Stimulated activated CD8-positive, alpha-beta memory T cell treated with anti-CD3 and anti-CD28 coated beads, Interleukin-4, amount 100 ng/mL, for 1 hour (primary cell): ENCODE measurements at places on chromosomes 7 and 10.
A peak's percentile ranks its signal among the peaks of the same experiment; 100 is the strongest.

DNA sequence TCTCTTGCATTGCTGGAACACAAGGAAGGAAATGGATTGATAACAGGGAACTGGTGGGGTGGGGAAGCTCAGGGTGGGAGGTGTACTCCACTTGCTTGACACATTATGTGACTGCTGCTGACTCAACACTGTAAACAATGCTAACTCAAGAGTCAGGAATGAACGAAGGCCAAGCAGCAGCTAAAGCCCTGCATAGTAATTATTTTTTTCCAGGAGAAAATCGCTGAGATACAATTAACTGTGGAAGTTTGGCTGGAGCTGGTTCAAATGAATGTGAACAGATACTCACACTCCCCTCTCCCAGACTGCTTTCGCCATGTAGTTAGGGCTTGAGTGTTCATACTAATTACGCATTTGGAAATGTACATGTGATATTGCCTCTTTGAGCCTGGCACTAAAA is 170.9 kb upstream of the AOAH start:
- no peak for DNase-seq

DNA sequence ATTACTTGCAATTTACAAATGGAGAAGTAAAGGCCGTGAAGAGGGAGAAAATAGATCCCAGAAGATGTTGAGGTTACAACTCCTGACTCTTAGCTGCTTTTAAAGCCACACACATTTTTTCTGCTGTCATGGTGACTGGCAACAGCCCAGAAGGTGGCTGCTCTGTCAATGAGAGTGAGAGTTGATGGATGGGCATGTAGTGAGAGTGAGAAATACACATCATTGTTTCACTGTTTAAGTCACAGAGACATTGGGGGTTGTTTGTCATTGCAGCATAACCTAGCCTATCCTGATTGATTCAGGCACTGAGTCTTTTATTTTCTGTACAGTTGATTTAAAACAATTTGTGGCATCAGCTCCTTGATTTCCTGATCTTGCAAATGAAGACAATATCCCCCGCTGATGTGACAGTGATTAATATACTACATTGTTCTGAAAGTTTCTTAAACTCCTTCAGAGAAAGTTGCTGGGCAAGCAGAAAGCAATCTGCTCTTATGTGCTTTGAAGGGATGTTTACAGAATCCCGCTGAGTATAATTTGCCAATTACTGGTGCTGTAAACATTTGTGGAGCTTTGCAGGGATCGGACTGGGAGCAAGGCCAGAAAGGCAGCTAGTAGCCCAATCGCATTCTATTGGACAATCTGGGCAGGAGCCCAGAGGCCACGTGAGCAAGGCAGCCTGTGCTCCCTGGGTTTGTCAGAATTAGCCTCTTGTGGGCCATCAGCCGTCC is 229.6 kb downstream of the PRPF18 start:
- no peak for DNase-seq

DNA sequence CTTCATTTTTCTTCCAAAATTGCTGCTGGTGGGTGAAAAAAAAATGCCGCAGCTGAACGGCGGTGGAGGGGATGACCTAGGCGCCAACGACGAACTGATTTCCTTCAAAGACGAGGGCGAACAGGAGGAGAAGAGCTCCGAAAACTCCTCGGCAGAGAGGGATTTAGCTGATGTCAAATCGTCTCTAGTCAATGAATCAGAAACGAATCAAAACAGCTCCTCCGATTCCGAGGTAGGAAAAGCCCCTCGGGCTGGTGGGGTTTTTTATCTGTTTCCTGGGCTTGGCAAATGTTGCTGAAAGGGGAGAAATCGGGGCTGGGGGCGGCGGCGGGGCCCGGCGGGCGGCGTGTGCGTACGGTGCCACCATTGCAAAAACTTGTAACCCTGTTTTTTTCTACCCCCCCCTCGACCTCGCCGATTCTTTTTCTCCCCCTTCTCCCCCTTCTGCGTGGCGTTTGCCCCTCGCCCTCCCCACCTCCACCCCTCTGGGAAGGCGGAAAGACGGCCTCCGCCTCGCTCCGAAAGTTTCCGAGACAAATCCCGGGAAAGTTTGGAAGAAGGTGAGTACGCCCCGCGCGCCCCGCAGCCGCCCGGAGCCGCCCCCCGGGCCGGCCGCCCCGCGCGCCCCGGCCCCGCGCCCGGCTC is 789 bp downstream of the TCF7L2 start:
- no peak for DNase-seq

- DNase-seq: no peak
Observed at GRCh38 chr7:121306565-121306964, 22.2 kb upstream of the WNT16 start.

DNA sequence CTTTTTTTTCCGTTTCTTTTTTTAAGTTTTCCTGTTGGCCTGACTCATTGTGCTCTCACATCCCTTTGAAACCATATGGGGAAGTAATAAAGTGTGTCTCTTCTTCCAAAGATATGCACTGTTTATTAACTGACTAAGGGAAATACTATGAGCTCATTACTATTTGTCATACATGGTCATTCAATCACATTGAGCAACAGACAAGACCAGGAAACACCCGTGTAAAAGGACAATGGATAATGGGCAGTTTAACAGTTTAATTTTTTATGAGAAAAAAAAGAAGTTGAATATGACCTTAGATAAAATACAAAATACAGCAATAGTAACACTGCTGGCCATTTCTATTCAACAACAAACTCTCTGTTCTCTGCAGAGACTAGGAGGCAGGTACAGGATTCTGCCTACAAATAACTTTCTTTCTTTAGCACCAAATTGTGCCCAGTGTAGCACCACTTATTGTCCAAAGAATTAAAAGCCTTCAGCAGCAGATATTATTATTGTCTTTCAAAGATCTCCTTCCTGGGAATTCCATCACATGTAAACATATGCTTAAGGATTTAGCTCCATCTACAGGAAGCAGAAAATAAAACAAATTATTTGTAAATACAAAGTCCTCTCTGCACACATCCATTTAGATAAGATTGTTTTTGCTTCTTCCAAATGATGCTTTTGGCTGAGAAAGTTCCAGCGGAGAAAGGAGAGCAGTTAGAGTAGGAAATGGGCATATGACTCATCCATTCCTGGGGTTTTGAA is 55.0 kb upstream of the AKR1E2 start:
- DNase-seq: no peak

DNA sequence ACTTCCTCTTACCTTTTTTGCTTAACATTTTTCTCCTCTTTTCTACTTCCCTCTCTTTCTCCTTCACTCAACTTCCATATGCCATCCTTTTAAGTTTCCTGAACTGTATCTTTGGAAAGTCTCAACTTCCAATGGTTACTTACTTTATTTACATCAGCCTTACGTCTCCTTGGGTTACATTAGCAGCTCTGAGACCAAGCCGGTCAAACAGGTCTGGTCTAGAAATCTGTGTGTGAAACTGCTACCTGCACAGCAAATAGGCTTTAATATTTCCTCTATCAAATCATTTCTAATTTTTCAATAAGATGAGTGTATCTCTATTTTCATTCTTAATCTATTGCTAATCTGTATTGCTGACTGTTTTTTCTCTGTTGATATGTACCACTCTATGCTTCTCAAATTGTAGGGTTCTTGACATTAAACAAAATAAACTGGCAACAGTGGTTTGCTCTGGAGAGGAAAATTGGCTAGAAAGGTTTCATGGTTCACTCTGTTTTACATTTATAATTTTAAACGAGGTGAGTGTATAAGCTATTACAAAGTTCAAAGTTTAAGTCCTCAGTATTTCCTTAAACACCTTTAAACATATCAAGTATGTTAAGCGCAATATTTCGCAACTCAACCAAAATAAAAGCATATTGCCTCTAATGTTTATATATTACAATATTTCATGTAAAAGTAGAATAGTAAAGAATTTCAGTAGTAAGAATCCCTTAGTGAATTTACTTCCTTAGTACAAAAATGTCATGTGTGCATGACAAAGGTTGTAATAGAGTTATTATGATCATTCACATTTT is 3.6 kb upstream of the SEMA3C start:
- no peak for DNase-seq

DNA sequence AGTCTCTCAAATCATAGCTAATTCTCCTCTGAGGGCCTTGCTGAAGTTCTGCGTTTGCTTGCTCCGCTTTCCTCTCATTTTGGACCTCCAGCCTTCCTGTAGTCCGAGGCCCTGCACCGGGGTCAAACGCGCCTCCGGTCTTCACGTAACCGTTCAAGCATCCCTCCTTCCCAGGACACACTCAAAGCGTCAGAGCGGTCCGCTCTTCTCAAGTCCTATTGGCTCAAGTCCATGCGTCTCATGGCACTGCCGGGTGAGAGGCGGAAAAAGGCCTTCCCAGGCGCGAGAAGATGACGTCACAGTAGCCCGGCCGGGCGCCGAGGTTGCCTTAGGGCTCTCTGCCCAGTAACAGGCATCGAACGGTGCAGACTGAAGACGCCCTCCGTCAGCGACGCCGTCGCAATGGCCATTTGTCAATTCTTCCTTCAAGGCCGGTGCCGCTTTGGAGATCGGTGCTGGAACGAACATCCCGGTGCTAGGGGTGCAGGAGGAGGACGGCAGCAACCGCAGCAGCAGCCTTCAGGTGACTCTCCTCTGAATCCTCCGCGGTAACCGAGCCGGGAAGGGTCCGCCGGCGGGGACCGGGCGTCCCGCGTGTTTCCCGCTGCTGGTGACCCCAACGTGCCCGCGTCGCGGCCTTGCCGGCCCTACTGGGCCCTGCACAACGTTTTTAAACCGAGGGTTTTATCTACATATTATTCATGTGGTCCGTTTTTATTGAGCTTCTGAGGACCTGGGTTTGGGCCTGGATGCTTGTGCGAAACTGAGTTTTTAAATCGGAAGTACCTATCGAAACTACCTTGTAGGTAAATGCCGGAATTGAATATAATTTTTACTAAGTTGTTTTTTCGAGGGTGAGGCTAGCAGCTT is at the start of gene NUP42:
TSS of gene NUP42 (plus strand) at position 365 of the 870 bp plus-strand sequence. CDS start at position 403, 38 bp downstream.
- peak; percentile 91 for DNase-seq

DNA sequence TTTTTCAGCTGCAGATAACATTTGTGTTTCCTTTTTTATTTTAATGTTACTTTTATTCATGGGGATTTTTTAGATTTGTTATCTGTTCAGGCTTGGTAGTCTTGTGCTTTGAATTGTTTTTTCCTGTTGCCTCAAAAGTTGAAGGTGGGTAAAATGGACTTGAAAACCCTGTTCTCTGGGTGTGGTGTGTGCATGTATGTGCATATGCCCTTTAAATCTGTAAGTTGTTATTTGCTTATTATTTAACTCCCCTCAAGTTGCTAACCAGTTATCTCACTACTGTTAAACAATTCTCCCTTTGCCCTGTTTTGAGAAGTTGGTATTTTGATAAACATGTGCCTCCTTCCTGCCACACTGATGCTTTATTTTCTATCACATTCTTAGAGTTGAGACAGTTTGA is 30.6 kb downstream of the TSPAN14 start:
- DNase-seq: no peak

DNA sequence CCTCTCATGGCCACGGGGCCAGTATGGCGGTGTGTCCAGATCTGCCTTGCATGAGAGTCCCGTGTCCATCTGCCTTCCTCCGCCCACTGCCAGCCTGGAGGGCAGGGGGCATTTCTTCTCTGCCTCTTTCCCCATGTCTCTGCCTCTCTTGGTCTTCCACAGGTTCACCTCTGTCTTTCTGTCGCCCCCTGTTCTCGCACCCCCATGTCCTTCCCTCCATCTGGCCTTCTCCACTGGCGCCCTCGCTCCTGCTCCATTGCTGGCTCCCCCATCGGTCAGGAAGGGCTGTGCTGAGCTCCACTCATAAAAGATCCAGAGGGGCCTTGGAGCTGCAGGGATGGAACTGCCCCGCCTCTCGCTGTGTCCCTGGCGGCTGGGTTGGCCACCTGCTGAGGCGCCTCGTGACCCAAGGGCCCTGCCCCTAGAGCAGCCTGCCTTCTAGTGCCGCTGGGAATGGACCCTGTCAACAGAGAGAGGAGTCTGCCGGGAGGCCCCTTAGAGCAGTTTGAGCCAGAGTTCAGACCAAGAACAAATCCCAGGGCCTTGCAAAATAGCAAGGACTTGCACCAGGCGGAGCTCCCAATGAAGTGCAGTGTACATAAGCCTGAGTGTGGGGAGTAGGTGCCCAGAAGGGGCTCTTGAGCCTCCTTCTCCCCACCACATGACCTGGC is 42.0 kb downstream of the GOLGA7B start:
- DNase-seq: no peak

DNA sequence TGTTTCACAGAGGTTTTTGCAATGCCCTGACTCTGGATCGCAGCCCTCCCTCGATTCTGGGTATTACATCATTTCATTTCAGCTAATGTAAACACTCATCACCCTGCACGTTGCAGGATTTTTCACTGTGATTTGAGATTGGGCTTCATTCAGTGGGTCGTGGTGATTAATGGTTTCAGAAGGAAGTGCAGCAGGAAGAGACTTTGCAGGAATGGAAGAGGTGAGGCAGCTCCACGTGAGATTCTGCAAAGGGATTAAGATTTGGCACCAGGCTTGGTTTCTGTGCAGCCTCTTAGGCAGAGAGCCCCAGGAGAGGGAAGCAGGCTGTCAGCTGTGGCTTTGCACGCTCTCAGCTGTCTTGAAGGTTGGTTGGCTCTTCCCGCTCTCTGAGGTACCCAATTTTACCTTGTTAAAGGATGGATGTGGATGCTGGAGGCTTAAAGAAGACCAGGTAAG is 95.2 kb downstream of the PLCE1 start:
- DNase-seq: no peak

DNA sequence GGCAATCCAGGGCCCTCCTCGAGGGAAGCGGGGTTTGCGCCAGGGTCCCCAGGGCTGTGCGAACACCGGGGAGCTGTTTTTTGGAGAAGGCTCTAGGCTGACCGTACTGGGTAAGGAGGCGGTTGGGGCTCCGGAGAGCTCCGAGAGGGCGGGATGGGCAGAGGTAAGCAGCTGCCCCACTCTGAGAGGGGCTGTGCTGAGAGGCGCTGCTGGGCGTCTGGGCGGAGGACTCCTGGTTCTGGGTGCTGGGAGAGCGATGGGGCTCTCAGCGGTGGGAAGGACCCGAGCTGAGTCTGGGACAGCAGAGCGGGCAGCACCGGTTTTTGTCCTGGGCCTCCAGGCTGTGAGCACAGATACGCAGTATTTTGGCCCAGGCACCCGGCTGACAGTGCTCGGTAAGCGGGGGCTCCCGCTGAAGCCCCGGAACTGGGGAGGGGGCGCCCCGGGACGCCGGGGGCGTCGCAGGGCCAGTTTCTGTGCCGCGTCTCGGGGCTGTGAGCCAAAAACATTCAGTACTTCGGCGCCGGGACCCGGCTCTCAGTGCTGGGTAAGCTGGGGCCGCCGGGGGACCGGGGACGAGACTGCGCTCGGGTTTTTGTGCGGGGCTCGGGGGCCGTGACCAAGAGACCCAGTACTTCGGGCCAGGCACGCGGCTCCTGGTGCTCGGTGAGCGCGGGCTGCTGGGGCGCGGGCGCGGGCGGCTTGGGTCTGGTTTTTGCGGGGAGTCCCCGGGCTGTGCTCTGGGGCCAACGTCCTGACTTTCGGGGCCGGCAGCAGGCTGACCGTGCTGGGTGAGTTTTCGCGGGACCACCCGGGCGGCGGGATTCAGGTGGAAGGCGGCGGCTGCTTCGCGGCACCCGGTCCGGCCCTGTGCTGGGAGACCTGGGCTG is 26.0 kb downstream of the PRSS2 start:
- no peak for DNase-seq
